ENCODE measurements at places on chromosomes 5 and 9.
A peak's percentile ranks its signal among the peaks of the same experiment; 100 is the strongest.

DNA sequence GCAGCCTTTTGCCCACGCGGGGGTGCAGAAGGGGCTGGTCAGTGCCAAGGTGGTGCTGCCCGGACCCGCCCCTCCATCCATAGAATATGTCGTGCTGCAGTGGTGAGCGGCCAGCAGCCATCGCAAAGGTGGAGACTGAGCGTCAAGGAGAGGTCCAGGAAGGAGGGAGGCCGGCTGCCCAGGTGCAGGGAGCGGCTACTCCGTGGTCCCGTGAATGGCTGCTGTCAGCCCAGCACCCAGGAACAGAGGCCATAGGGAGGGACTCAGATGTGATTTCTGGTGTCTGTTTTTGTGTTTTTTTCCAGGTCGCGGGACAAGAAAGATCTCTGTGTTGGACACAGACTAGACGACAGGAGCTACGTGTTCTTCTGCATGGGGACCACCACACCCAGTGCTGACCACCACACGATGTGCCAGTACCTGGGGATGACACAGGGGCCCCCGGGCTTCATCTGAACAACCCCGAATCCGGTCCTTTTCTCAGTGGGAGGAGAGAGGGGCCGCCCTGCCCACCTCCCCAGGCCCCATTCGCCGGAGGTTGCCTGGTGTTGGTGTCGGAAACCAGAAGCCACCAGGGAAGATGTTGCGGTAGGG lies 29.0 kb downstream of the PAEP start:
- peak; percentile 41 for DNase-seq

DNA sequence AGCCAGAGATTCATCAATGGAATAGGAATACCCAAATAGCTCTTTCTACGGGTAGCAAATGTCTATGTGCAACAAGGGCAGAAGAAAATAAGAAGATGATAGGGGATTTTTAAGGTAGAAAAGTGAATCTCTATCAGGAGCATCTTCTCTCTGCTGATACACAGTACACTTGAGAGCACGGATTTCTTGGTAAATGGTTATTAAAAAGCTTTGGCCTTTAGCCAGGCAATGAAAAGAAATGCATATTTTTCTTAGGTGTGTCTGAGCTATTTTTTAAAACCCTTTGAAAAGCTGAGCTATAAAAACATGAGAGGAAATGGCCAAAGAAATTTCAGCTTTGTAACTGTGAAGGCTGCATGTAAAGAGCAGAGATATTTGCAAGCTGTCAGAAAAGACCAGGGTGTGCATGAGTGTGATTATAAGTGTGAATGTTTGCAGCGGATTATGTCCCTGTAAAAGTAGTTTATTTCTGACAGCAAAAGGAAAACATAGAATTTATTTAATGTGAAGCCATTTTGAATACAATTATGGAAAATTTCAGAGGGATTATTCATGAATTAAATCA lies 487.1 kb upstream of the PIK3R1 start:
- no peak for DNase-seq

- DNase-seq: peak; percentile 53
Measured at GRCh38 chr9:126411225-126411947, 84.8 kb downstream of the MVB12B start.

DNA sequence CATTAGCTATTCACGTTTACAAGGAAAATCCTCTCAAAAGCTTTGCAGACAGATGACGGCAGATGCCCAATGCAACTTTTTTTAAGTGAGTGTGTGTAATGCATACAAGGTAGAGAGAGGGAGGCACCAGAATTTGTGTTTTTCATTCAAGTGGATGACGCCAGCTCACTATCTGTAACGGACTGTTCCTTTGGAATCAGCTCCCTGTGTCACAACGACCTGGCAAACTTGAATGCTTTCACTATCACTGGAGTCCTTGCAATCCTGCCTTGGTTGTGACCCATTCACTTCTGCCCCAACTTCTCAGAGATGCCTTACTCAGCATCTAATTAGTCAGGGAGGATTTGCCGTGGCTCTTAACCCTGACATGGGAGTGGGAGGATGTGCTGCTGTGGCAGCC lies 148.5 kb downstream of the BNC2 start:
- DNase-seq: no peak

GRCh38 chr9:90447773-90448172 lies 194.9 kb downstream of the DIRAS2 start:
- DNase-seq: no peak

DNA sequence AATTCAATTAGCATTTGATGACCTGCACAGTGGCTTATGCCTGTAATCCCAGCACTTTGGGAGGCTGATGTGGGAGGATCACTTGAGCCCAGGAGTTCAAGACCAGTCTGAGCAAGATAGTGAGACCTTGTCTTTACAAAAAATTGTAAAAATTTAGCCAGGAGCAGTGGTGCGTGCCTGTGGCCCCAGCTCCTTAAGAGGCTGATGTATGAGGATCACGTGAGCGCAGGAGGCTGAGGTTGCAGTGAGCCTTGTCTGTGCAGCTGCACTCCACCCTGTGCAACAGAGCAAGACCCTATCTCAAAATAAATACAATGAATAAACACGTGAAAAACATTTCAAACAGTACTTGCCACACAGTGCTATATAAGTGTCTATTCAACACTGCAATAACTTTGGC lies 4.2 kb downstream of the ABCA1 start:
- DNase-seq: no peak

GRCh38 chr5:131296213-131296672 lies 32.4 kb downstream of the CDC42SE2 start:
- DNase-seq: no peak

DNA sequence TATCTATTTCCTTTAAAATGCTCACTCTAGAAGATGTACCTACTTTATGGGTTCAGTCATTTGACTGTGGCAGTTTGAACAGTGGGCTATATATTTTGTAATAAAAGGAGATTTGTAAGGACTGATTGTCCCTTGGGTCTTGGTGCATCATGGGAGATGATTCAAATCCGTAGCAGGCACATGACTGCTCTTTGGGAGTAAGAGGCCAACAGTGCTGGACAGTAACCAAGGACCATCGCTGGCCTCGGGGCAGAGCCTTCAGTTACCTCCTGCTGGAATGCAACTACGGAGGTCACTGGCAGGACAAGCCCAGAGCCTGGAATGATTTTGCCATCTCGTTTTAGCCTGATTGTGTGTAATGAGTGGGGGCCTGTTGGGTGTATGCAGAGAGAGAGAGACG lies 7.0 kb upstream of the MAMDC2 start:
- no peak for DNase-seq

- DNase-seq: no peak
Measured at GRCh38 chr9:98927724-98928123, 16.0 kb upstream of the COL15A1 start.

DNA sequence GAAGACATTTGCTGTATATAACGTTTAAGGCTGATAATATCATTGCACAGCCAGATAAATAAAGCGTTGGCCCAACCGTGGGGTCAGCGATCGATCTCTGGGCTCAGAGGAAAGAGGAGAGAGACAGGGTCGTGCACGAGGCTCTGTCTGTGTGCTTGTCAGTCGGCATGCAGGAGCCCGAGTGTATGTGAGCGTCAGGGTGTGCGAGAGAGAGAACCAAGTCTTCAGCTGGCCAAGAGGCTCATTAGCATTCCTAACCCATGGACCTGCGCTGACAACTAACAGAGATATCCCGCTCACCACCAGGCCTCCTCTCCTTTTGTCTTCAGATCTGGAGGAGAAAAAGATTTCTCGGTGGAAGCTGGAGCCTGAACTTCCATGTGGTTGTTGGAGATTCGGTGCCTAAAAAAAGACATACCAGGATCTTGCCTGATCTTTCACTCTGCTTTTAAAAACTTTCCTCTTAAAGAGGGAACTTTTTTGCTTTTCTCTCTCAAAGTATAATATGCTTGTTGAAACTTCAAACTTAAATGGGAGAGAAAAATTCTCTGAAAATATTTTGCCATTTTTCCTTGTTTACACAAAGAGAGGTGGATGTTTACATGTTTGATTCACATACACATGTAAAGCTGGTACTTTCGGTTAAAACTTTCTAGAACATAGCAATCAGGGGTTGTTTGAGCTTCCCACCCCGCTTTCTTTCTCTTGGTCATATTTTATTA lies 16.5 kb downstream of the NR2F1 start:
- no peak for DNase-seq

DNA sequence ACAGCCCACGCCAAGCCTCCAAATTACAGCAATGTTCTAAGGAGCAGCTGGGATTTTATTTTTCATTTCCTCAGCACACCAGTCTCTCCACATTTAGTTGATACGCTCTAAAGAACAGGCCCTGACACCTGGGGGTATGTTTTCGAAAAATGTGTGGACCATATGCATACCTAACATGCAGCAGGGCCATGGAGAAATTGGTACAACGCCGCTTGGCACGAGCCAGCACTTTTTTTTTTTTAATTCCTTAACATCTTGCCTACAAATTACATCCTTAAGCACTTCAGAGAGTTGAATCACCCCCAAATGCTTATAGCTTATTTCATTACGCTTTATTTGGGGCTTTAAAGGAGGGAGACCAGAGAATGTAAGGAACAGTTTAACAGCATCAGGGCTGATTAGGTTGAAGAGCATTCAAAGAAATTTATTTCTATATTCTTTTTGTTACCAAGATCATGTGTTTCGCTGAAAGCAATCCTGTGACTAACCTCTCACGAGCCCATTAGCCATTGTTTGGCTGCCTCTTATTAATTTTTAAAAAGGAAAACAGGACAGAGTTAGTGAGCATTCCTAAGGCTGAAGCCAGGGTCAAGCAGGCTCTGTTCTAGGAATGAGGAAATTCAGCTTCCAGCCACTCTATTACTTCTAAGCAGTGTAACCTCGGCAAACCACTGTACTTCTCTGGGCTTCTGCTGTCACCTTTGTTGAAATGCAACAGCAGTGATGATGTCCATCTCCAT lies 173.8 kb downstream of the ACTL7B start:
- no peak for DNase-seq

GRCh38 chr5:135365281-135365680 lies 33.8 kb downstream of the MACROH2A1 start:
- DNase-seq: no peak

DNA sequence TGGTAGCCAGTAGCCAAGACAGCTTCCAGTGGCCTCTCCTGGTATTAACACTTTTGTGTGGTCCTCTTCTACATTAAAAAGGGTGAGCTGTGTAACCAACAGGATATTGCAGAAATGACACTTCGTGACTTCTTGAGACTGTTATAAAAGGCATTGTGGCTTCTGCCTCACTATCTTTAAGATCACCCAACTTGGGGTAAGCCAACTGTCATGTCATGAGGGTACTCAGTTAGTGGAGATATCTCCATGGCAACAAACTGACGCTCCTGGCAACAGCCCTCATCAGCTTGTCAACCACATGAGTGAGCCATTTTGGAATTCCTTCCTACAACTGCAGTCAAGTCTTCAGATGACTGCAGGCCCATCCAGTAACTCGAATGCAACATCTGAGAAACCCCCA lies 121.7 kb downstream of the DEPDC1B start:
- DNase-seq: no peak

Measured in natural killer cell treated with Interleukin-12 subunit alpha and Interleukin-12 subunit beta and Interleukin-15 and Interleukin-18, amount 100 ng/mL, for 72 hours (primary cell).